Activated B cell treated with CpG ODN at 0.5 μM for 24 hours (primary cell): ENCODE measurements at places on chromosomes 5 and 9. TPM values are rescaled to one million over a fixed set of nuclear protein-coding genes. Genes with fewer than 3 reads are reported as not detected.

The CCL27 gene
- not detected in 2 replicates for total RNA-seq

The CDC25C gene
- total RNA-seq, result 0.42 TPM in 1 of 2 replicates, not detected in the other

The SCGB3A2 gene
- not detected in 2 replicates for total RNA-seq

The ARHGEF28 gene
- total RNA-seq, result not detected in 2 replicates

The BNC2 gene
- total RNA-seq, result not detected in 2 replicates

The SNX30 gene
- 6.1 and 6.5 TPM in 2 replicates for total RNA-seq

The ADAMTSL2 gene
- total RNA-seq, result not detected in 2 replicates

The OR1Q1 gene
- not detected in 2 replicates for total RNA-seq

The EEIG1 gene
- total RNA-seq, result 65.8 and 88.1 TPM in 2 replicates

The TMOD1 gene
- total RNA-seq, result 1.2 and 1.9 TPM in 2 replicates

The CDX1 gene
- not detected in 2 replicates for total RNA-seq

The RXFP3 gene
- not detected in 2 replicates for total RNA-seq

The INSYN2B gene
- not detected in 2 replicates for total RNA-seq

The PTPRD gene
- total RNA-seq, result 0.04 and 0.24 TPM in 2 replicates

The SDHA gene
- 90.5 and 95.7 TPM in 2 replicates for total RNA-seq

The FUT7 gene
- total RNA-seq, result 3.9 and 5.0 TPM in 2 replicates

The PDZD2 gene
- 0.12 and 0.38 TPM in 2 replicates for total RNA-seq

The TAF11L10 gene
- not detected in 2 replicates for total RNA-seq

The TMEM174 gene
- total RNA-seq, result not detected in 2 replicates

The SLC22A4 gene
- total RNA-seq, result not detected in 2 replicates

The IRX2 gene
- total RNA-seq, result not detected in 2 replicates

The IFNW1 gene
- not detected in 2 replicates for total RNA-seq

The TRIM36 gene
- total RNA-seq, result 7.5 and 8.9 TPM in 2 replicates

The RASA1 gene
- total RNA-seq, result 25.6 and 28.8 TPM in 2 replicates

The CLTA gene
- 104 and 115 TPM in 2 replicates for total RNA-seq

The PDE8B gene
- not detected in 2 replicates for total RNA-seq

The LAMC3 gene
- not detected in 2 replicates for total RNA-seq

The IL31RA gene
- total RNA-seq, result not detected in 2 replicates
